ENCODE measurements at places on chromosomes 11 and 22.

GRCh38 chr11:6419009-6419631, at the start of gene APBB1:
APBB1 (minus strand) TSS chr11:6419094; CDS start chr11:6411347, 7,747 bp downstream.
- peak; percentile 59 for DNase-seq

GRCh38 chr11:638631-639331, 1.7 kb downstream of the DRD4 start:
- DNase-seq = no peak

GRCh38 chr11:11499300-11499699, 122.5 kb downstream of the GALNT18 start:
- no peak for DNase-seq

DNA sequence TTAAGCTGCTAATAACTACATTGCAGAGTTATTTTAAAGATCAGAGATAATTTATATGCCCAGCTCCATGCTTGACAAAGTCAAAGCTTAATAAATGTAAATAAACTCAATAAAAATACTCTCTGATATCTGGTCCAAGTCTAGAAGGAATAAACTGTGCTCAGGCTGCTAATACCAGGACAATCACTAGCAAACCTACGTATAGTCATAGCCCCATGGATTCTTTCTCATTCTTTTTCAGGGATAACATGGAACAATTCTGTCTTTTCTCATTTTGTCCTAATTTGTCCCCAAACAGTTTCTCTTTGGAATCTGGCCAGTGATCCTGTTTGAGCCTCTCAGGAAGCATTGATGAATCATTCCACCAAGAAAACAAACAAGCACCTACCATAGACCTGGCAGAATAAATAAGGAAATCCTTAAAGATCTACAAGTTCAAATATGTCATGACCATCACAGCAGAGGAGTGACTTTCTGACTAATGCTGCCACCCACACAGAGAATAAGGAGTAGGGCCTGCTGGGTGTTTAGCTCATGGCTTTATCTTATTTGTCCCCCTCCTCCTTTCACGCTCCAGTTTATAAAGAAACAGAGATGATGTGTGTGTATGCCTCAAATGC, 14.1 kb upstream of the B3GNT6 start:
- DNase-seq = no peak

DNA sequence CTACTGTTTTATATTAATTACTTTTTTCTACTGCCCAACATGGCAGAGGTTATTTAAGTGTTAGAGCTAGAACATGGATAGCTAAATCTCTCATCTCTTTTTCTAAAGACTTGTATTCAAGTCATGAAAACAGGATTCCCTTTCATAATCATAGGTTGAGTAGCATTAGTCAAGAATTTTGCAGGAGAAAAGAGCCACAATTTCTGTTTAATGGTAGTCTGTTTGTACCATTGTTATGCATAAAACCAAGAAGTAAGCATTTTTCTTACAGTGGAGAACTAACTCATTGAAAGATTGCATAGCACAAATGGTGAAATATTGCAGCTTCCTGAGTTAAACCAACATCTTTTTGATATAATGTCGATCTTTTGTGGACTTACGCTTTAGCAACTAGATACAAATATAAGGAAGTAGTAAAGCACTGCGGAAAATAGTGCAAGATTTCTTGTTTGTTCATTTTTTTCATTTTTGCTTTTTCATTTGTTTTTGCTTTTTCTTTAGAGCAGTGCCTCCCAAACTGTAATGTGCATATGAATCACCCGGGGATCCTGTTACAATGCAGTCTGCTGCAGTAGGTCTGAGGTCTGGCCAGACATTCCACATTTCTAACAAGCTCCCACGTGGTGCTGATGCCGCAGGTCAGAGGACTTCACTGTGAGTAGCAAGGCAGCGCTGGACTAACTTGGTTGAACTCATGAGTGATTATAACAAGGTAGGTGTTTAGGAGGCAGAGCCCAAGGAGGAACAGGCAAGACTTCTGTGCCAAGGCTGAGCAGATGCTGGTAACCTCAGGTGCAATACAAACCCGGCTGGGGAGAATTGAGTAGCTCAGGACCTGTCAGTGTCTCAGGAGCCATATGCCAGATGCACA, 4.6 kb downstream of the ETS1 start:
- no peak for DNase-seq

GRCh38 chr11:107547961-107548360, 17.6 kb downstream of the ALKBH8 start:
- no peak for DNase-seq

- DNase-seq = no peak
These were observed 732.7 kb upstream of the TENM4 start for GRCh38 chr11:80173371-80174136.

DNA sequence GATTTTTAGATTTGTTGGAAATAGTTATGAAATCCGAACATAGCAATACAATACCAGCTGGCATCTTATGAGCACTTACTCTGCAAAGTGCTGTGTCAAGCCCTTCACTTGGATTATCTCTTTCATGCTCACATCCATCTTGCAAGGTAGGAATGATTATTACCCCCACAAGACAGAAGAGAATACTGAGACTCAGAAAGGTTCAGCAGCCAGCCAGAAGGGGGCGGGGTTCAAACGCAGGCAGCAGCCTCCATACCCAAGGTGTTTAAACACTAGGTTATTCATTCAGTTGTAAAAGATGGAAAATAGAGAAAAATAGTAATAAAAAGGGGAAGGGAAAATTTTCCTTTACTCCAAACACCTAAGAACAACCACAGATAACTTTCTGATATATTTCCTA, 158.5 kb downstream of the CCDC34 start:
- no peak for DNase-seq

DNA sequence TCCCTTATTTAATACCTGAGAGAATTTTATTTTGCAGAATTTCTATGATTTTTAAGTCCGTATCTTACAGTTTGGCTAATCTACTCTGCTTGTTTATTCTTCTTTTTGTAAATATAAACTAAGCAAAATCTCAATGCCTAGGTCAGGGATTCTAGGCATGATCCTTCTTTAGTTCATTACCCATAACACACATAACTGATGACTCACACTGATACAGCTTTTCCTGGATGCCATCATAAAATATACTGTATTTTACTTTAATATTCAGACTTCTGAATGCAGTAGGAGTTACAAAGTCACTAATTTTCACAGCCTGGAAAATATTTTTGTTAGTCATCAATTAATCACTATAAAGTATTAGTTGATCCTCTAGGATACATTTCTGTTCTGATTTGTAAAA, 898.2 kb upstream of the RAG2 start:
- no peak for DNase-seq

GRCh38 chr11:11731311-11732083, 109.7 kb upstream of the GALNT18 start:
- DNase-seq = no peak

DNA sequence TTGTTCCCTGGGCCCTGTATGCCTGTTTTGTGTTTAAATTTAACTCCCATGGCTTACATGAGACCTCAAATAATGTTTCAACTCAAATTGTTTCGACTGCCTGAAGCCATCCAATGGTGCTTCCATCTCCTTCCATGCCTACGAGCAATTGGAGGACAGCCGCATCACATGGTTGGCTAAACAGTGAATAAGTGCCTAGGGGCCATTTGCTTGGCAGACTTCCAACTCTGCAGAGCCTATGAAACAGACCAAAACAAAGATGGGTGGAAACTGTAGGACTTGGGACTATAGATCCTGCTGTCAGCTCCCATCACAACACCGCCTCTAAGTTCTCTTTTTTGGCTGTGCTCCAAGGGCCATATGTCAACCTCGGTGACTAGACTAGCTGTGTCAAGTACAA, 84.1 kb downstream of the PARVA start:
- DNase-seq = no peak

GRCh38 chr11:14756349-14756748, 112.7 kb downstream of the PDE3B start:
- DNase-seq = no peak

GRCh38 chr22:27875951-27876350, 43.1 kb downstream of the PITPNB start:
- DNase-seq = no peak

- peak; percentile 1 for DNase-seq
These were observed 650 bp downstream of the GUCY1A2 start for GRCh38 chr11:107017433-107018218.

- DNase-seq = no peak
These were observed 6.0 kb downstream of the OR10Q1 start for GRCh38 chr11:58222721-58223120.

DNA sequence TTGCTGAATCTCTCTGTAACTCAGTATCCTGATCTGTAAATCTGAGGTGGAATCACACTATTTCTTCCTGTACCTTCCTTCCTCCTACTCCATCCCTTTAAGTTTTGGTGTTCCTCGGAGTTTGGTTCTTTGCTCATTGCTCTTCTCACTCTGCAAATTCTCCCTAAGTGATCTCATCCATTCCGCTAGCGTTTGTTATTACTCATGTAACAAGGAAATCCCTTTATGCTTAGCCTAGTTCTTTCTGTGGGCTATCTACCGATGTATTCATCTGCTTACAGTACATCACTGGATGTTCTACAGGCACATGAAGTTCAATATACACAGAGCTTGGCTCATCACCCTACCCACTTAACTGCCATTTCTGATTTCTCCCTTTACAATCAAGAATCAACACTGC, 1.6 kb upstream of the CEP295 start:
- DNase-seq = no peak

DNA sequence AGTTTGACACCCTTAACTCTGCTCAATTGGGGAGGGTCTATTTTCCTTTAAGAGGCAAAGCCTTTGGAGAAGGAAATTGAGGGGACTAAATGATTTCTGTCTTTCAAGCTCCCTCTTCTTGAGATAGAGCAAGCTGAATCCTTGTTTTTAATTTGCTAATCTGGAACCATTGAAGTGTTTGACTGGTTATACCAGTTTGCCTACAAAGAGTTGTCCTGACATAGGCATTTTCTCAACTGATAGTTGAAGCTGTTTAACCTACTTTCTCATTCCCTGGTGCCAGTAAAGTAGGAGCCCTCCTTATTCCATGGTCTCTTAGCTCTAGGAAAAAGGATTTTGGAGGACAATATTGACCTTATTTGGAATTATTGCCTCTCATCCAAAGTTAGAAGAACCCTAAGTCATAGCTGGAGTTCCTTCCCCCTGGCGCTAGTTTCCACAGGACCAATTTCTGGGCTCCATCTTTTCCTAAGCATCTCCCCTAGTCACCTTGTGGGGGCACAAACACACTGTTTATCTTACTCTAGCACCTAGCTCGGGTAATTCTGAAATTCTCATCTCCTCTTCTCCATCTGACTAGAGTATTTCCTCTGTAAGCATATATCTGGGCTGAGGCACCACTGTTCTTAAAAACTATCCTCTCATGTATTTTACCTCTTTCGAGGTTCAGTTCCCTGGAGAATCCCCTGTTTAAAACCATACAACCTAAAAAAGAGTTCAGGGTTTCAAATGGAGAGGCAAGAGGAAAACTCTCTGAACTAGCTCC, 7.4 kb downstream of the ZDHHC5 start:
- no peak for DNase-seq

DNA sequence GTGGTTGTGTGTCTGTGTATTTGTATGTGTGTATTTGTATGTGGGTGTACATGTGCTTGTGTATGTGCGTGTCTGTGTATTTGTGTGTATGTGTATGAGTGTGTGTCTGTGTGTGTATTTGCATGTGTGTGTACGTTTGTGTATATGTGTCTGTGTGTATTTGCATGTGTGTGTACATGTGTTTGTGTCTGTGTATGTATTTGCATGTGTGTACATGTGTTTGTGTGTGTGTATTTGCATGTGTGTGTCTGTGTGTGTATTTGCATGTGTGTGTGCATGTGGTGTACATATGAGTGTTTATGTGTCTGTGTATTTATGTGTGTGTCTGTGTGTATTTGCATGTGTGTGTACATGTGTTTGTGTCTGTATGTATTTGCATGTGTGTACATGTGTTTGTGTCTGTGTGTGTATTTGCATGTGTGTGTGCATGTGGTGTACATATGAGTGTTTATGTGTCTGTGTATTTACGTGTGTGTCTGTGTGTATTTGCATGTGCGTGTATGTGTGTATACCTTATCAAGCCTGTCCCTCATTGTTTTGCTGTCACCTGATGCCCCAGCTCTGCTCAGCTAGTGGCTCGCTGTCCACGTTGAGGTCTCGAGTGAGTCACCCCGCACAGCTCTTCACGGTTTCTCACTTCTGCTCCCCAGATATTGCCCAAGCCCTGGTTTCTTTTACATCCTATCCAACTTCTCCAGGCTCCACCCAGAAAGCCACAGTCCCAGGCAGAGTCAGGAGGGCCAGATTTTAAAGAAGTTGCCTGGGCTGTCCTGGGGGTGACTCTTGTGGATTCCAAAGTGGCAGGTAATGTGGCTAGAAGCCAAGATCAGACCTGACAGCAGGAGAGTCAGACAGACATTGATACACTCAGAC, 15.2 kb downstream of the MB start:
- DNase-seq = peak; percentile 4

DNA sequence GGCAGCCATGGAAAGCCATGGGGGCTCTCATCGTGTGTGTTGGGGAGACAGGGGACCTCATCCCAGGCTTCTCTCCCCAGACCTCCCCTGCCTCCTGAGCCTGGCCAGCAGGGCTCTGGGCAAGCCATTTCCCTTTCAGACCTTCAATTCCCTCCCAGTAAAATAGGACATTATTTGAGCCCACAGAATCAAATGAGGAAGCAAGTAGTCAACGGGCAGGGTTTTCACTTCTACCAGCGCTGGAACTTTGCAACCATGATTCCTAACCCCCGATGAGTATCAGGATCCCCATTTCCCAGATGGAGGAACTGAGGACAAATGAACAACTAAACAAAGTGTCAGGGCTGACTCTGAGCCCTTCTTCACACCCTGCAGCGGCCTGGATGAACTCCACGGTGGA, 48.9 kb upstream of the TCF20 start:
- DNase-seq = no peak

GRCh38 chr11:73530109-73530508, 67.8 kb downstream of the FAM168A start:
- DNase-seq = no peak

DNA sequence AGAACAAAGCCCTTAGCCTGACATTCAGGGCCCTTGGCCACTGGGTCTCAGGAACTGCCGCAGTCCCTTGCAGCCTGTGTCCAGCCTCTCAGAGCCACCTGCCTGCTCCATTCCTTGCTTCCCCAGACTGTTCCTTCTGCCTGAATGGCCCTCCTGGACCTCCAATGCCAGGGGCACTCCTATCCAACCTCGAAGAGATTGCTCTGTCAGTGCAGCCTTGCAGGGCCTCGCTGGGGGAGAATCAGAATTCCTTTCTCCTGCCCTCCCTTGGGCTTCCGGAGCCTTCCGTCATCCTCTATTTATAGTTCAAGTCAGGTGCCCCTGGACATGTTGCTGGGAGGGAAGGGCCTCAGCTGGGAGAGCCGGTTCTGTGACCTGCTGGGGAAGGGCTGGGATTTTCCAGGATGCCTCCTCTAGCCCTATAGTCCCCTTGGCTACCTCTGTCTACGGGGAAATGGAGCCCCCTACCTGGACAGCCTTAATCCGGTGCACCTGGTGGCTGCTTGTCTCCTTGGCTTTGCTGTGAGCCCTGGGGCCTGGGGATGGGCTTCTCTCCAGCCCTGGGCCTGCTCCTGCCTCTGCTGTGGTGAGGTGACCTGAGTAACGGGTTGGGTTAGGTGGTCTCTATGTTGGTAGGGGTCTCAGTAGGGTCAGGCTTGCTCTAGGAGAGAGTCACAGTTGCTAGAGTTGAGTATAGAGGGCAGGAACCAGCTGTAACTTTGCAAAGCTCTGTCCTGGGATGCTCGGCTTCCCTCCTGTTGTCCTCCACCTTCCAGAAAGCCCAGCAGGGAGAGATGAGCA, 45.9 kb upstream of the SYT7 start:
- DNase-seq = no peak

- no peak for DNase-seq
These were observed 186.0 kb downstream of the CEP164 start for GRCh38 chr11:117513666-117514065.
